ENCODE measurements at places on chromosomes 7 and 10.
A peak's percentile ranks its signal among the peaks of the same experiment; 100 is the strongest.

DNA sequence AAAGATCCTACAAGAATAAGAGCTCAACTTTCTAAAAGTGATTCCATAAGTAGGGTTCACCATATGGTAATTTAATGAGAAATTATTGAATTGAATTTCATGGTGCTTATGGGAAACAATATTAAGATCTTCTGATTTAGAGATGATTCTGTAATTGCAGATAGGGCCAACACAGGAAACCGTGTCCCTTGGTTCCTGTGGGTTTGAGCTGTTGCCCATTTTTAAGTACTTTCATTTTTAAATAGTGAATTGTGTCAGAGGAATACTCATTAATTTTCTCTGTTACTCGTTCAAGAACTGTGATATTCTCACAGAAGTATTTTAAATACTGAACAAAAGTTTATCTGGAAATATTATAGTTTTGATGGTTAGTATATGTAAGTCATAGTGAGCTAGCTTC, 129.2 kb downstream of the SRI start:
- ATAC-seq: no peak

DNA sequence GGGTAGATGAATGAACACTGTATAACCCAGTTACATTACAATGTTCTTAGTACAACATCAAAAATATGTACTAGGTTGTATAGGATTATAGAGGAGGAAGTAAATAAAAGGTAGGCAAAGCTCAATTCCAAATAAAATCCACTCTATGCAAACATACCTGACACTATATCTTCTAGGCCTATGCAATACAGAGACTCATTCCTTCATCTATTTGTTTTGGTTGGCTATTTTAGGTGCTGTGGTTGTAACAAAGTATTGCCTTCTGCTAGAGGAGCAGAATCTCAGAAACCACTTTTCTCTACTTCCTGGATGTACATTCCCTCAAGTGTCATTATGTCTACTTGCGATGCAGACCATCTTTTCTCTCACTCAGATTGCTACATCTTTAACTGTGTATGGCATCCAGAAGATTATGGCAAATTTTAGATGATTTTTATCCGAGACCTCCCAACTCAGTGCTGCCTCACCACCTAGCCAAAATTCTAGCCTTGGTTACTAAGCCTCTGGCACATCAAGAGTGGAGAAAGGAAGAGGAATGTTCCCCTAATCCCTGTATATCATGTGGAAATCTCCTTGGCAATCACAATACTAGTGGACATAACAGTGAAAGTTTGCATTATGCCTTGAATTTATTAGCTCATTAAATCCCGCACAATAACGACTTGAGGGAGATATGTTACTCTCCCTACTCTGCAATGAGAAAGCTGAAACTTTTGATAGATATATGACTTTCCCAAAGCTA, 5.5 kb upstream of the TFPI2 start:
- no peak for ATAC-seq

DNA sequence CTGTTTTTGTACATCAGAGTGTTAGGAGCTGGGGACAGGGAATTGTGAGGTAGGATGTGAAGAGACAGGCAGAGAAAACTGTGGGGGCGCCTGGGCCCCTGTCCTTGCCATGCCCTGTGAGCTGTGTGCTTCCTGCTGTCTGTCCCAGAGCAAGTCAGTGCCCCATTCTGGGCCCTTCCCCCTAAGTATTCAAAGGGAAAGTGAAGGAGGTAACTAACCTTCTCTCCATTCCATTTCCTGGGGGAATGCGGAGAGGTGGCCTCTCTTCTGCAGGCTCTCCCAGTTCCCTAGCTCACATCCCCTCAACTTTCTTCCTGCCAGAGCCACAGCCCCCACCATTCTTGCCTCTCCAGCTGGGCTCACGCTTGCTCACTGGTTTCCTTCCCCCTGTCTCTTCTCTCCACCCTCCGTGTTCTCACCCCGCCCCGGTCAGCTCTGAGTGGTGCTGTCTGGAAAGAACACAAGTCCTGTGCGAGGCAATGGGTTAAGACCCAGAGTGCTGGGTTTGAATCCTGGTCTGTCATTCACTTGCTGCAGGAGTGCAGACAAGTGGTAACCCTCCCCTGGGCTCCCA, 9.7 kb upstream of the VSIR start:
- ATAC-seq: no peak

DNA sequence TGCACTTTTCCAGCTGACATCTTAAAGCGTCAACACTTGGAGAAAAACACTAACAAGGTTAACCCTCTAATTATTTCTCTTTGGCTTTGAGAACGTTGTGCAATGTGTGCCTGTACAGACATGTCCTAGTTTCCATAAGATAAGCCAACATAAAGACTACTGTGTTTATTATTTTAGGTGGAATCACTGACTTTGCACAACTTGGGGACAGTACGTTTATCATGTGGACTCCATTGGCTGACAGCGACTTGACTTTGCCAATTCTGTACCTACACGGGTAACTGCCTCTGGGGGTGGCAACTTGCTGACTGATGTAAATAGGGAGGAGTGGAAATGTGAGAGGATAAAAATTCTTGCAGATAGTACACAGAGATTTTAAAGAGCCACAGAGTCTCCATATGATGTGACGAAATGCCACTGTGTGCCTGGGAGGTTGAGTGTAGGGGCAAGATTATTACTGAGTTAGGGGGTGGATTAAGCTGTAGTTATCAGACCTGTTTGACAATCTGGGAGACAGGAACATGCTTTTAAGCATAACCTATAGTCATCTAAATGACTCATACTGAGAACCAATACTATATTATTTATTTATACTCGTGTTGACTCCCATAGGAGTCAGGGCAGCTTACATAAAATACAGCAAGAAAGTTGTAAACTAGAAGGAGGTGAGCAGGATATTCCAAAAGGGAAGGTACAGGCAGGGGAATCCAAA, 21.0 kb downstream of the SLC13A4 start:
- no peak for ATAC-seq

- no peak for ATAC-seq
Observed at GRCh38 chr7:132322970-132323369, 253.3 kb downstream of the PLXNA4 start.

GRCh38 chr10:127020260-127020659, 115.0 kb downstream of the DOCK1 start:
- ATAC-seq: no peak

- ATAC-seq: no peak
Observed at GRCh38 chr7:86995052-86995725, 64.3 kb downstream of the ELAPOR2 start.

DNA sequence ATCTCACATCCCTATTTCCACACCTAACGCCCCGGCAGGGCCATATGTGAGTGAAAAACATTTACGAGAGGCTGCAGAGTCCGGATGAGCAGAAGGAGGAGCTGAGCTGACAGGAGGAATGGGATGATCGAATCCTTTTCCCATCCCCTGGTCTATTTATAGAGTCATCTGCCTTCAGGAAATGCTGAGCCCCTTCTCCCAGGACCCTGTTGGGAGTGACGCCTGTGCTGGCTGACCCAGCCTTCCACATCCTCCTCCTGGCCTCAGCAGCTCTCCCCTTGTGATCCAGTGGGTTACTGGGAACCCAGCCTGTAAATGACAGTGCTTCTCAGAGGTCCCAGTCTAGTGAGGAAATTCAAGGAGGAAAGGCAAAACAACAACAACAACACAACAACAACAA, 16.6 kb downstream of the DENND2A start:
- ATAC-seq: no peak

GRCh38 chr7:1512781-1513656, 8.8 kb upstream of the INTS1 start:
- ATAC-seq: peak; percentile 78

GRCh38 chr10:62503872-62504271, 129.7 kb downstream of the ZNF365 start:
- ATAC-seq: no peak

DNA sequence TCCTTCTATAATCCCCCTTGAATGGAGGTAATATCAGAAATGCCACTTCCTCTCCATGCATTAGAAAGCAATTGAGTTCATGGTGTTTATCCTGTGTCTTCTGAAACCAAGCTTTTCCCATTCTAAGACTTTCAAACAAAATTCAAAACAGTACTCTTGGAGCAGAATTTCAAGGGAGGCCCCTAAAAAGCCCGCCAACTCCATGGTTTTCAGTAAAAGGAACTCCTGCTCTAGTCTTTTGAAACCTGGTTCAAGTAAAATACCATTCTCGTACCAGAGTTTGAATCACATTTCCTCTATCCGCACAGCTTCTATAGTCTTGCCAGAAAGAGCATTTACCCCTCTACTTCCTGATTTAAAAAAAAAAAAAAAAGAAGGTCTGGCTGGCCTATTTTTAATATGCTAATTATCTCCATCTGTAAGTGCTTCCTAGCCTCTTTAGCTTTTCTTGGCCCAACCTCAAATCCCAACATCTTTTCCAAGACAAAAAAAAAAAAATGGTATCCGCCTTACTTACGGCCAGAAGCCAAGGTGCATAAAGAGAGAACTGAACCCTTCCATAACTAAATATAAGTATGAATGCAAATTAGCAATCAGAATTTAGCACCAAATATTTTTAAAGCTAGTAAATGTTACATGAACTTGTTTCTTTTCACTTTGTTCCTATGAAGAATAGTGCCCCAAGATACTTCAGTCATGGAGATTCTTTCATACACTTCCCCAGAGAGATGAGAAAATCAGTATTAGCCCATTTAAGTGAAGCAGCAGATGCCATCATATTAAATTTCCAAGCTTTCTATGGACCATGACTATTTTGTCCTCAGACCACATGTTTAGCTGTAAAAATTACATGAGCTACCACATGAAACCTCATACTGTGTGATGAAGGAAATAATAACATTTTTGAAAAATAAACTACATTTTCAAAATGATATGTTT, 199.9 kb upstream of the FAM3C start:
- no peak for ATAC-seq

DNA sequence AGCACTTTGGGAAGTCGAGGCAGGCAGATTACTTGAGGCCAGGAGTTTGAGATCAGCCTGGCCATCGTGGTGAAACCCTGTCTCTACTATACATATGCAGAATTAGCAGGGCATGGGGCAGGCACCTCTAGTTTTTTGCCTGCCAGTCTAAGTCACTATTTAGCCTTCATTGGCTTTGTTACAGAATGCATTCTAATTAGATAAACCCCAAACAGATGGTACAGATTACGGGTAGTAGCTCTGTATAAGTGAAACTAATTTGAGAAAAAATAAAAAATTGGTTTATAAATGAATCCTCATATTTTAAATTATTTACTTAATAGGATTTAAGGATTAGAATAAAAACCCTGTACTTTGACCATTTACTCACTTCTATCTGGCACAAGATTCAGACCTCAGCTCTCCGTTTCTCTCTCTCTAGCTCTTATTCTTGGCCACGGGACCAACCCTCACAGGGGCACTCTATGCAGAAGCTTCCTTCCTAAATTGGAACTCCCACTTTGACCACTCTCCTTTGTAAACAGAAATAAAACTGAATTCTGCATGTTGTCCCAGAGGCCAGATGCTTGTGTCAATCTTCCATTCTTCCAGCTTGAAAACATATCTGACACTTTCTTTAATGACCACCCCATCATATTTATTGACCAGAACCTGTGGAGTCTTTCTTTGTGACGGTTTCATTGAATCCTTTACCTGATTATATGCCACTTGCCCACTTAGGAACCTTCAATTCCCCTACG, 26.8 kb downstream of the BET1 start:
- no peak for ATAC-seq

DNA sequence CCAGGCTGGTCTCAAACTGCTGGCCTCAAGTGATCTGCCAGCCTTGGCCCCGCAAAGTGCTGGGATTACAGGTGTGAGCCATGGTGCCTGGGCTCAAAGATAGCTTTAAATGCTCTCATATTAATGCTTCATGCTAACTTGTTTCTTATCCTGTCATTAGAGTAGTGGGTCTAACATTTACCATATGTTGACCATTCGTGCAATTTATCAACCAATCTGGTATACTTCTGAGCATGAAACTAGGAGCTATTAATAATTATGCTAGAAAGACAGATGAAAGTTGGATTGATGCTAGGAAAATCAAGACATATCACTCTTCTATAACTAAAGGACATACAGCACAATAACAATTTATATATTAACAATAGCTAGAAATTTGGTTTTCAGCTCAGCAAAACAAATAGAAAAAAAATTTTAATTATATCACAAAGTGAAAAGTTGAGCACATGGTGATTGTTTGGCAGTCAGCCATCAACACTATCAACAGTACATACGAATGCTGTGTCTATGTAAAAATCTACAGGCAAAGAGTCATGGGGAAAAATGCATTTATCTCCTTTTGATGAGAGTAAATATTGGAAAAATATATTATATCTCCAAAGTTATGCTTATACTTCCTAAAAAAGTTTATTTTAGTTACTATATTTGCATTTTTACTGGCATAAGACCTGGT, 112.1 kb upstream of the ABCB5 start:
- ATAC-seq: no peak

DNA sequence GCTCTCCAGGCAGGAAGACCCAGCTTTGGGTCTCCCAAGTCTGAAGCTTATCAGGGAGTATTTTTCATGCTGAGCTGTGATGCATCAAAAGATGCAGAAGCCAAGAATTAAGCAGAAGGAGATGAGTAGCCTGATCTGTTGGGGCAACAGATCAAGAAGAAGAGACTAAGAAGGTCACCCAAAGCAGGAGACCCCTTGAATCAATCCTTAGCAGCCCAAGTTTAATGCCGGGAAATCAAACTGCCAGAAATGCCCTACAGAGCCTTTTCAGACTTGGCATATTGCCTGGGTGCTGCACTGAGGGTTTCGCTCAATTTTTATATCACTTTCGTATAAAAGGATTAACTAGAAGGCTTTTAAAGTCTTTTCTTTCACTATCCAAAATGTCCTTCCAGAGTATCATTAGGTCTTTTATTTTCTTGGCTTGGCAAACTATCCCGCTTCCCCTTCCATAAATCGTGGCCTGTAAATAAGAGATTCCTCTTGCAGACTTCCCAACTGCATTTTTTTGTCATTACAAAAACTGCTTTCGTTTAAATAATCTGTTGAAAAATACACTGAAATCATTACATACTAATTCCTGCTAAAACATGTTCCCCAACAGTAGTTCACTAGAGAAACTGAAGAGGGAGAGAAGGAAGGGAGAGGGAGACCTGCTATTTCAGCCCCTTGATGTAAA, 49.0 kb upstream of the STK17A start:
- no peak for ATAC-seq

GRCh38 chr10:114477285-114477684, 73.0 kb upstream of the AFAP1L2 start:
- no peak for ATAC-seq

DNA sequence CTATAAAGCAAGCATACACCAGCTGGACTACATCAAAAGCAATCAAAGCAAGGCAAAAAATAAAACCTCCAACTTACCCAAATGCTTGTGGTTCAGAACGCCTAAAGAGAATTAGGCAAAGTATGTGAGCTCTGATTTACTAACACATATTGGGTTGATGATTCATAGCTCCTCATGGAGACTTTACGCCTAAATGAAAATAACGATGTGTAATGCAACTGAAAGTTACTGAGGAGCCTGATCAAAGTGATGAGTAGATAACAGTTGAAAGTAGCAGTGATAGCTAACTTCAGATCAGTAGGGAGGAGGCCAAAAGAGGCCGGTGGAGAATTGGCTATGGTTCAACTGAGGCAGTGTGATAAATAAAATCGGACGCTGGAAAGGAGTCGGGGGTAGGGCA, 85.0 kb downstream of the MPP7 start:
- peak; percentile 99 for ATAC-seq
